Forelimb muscle (tissue), 1 donor: ENCODE measurements at places on chromosomes 16 and 17.
A peak's percentile ranks its signal among the peaks of the same experiment; 100 is the strongest.

- no peak for DNase-seq
Measured at GRCh38 chr16:14164916-14165662, 94.0 kb downstream of the MRTFB start.

DNA sequence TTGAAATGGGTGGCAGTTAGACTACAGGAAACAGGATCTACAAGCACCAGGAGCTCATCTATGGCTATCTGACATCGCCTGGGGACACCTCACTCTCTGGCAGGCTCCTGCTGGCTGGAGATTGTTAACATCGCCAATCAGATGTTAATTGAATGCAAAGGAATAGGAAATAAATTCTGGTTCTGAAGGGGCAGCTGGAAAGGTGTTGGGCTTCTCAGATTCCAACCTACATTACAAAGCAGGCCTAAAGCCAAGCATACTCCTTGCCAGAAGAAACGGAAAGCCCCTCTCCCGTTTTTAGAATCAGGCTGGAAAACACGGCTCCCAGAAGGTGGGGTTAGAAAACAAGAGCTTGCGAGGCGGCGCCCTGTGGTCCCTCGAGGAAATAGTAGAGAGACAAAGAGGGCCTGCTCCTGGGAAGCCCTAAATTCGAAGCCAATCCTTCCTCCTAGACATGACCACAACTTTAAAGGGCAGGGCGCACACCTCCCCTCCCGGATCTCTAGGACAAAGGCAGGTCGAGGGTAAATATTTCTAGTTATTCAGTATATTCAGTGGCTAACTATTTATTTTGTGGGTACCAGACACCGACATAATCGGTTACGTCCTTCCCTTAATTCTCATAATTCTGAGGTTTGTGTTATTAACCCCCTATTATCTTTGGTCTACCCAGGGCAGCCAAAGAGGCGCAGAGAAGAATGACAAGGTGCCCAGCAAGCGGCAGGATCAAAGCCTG, 763 bp upstream of the TOM1L1 start:
- DNase-seq = no peak

DNA sequence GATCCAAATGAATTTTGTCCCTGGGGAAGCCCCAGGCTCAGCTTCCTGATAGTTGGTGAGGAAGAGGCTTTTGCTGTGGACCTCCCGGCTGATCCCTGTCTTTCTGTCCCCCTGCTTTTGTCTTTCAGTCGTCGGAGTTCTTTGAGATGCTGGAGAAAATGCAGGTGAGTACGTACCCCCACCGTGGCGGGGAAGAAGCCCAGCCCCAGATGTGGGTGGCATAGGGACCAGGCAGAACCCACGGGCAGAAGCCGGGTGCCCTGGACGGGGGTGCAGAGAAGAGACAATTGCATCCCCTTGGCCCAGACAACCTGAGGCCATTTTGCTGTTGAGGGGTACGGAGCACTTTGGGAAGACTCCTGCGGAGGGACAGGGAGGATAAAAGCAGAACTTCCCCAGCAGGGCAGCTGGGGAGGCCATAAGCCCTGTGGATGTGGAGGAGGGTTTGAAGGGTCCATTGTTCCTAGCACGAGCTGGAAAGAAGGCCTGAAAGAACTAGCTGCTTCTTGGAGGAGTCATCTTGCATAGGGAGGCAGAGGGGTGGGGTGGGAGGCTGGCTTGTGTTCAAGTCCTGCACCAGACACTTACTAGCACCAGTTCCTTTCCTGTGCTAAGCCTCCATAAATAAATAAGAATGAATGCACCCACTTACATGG, 105.6 kb downstream of the OR1D5 start:
- DNase-seq = no peak

GRCh38 chr16:6827267-6827666, 505.4 kb upstream of the RBFOX1 start:
- DNase-seq = peak; percentile 2

GRCh38 chr17:59428916-59429485, 97.5 kb downstream of the YPEL2 start:
- no peak for DNase-seq

- no peak for DNase-seq
Measured at GRCh38 chr16:84234321-84235241, 5.2 kb downstream of the KCNG4 start.

- DNase-seq = no peak
Measured at GRCh38 chr16:54412037-54412436, 125.5 kb upstream of the IRX3 start.

DNA sequence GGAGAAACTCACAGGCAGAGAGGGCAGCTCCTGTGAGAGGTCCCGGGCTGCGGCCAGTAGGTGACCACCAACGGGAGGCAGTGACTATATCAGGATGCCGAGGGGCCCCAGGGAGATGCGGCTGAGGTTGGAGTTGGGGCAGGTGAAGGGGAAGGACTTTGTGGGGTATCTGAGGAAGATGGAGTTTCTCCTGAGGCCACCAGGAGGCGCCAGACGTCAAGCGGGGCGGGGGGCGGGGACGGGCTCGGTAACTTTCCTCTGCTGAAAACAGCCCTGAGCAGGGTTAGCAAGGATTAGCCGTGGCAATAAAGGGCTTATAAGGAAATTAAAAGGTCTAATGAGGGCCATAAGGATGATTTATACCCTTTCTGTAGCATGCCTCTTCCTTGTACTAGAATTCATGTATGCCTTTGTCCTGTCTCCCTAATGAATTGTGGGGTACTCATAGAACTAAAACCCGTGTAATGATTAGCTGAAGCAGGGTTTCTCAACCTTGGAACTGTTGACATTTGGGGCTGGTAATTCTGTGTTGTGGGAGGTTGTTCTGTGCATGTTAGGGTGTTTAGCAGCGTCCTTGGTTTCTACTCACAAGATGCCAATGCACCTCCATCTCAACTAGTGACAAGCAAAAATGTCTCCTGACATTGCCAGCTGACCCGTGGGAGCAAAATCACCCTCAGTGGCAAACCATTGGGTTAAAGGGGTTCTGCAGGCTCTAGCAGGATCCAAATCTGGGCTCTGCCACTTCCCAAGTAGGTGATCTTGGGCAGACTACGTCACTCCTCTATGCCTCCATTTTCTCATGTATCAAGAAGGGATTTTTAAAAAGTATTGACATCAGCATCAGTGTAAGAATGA, 74.8 kb upstream of the GRIN2A start:
- DNase-seq = no peak

DNA sequence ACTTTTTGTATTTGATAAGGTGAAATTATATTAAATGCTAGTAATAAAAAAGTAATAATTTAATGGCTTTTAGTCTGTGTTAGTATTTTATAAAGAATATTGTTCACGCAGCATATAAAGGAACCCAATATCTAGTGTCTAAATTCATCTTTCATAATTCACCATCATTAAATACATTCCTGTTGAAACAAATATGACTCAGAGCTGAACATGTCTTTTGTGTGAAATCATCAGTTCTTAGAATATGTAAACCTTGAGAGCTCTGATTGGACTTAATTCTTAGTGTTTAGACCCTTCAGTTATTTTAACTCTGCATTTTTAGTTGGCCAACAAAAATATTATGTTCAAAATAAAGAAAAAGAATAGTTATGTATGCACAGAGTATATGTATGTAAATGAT, 71.8 kb downstream of the ABHD15 start:
- DNase-seq = no peak

DNA sequence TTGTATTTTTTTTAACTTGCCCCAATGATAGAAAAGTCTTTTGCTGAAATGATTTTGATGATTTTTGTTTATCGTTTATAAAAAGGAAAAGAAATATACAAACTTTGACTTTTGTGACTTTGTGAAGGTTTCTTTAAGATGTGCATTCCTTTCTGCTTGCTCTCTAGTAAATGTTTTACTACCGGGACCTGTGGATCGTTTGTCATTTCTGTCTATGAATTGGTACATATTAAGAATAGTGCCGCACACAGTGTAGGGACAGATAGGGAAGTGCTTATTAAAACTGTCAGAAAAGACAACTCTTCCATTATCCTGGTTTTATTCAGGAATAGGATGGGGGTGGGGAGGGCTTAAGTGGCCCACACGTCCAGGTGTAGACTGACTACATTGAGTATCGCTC, 8.1 kb upstream of the PSMC5 start:
- DNase-seq = no peak

GRCh38 chr16:50153596-50154419, 702 bp downstream of the TENT4B start:
- no peak for DNase-seq

DNA sequence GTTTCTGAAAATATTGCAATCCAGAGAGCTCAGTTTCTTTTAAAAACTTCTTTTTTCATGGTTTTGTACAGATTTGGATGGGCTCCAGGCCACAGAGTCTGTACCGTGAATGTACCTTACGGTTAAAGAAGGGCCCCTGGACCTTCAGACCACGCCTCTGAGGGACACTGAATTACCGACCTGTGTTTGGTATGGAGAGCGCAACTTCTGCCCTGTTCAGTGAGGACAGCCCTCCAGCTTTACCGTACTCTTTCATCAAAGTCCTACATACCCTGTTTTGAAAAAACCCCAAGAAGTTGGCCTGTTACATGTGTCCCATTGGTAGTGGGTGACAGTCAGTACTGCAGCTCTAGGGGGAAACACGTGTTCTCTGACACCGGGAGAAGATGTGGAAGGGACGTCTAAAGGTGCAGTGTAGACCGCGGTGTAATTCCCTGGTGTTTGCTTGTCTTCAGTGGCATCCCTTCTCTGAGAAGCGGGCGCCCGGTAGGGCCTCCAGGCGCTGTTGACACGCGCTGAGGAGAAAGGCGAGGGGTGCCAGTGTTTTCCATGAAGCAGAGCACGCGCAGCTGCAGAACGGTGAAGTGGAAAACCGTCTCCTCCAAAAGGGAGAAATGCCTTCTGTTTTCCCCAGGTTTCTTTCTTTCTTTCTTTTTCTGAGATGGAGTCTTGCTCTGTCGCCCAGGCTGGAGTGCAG, 6.2 kb downstream of the PGS1 start:
- no peak for DNase-seq

DNA sequence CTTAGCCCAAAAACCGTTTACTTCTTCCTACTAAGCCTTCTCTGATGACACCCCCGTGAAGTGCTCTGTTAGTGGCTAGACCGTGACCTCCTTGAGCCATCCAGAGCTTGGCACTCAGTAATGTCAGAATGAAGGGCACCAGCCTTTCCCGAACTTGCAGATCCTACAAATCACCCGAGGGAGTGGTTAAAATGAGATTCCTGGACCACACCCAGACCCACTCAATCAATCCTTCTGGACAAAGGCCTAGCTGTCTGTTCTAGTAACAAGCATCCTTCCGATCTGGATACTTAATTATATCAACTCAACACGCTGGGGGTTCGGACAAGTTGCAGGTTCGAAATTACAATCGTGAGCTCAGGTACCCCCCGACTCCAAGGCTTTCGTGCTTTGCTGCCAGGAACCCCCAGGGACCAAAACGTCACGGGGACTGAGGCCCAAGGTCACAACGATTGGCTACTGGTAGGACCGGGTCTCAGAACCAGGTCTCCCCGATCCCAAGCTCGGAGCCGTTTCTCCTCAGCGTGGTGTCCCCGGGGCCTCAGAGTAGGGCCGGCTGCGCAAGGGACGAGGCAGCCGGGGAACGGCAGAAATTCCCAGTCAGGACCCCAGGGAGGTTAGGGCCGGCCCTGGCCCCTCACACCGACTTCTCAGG, 527 bp downstream of the CIAPIN1 start:
- DNase-seq = no peak

- DNase-seq = no peak
Measured at GRCh38 chr16:86664522-86665318, 86.4 kb downstream of the FOXL1 start.

GRCh38 chr17:11598274-11599221, at the start of gene DNAH9:
Gene DNAH9, plus strand, starts transcription at chr17:11598470. Its CDS starts 29 bp downstream, at chr17:11598499.
- DNase-seq = peak; percentile 80

DNA sequence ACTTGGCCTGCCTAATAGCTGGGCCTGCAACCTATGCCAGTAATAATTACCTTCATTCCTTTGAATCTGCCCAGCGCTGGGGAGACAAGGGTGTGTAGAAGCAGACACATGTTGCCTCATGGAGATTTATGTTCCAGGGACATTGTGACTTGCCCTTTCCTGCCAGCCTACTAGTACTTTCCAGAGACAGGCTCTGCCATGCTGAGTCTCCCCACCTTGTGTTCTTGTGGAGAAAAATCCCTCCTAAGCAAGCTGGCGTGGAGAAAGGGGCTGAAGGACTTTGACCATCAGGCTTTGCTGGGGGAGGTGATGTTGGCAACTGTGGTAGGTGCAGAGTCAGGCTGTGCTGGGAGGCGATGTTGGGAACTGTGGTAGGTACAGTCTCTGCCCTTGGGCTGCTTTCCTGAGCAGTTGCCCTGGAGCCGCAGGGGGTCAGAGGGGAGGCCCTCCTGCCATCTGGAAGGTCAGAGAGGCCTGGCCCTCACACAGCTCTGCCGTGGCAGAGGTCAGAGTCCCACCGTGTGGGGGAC, 4.0 kb downstream of the KSR1 start:
- DNase-seq = no peak

DNA sequence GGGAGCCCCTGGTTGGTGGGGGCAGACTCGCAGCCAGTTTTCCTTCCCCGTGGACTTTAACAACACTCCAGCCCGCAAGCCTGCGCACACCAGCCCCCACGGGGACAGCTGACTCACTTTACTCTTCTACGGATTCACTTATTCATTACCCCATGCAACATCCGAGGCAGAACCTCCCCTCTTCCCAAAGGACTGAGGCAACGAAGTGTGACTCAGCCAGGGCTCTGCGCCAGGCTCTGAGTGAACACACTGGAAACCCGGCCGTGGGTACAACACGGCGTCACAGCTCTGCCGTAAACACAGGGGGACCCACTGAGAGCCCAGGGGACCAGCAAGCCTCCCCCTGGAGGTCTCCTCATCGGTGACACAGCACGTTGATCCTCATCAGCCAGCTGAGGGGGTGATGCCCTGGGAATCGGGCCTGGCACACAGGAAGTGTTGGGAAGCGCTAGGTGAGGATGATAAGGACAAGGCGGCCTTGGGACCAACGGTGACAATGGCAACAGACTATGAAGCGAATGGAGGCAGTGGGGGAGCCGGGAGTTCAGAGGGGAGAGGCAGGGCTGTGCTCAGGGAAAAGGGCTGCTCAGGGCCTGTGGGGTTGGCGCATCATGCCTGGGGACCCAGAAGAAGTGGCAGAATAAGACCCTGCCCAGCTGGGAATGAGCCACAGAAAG, 14.6 kb downstream of the COTL1 start:
- DNase-seq = no peak
